ENCODE measurements at places on chromosomes 12 and 14. TPM values are rescaled to one million over a fixed set of nuclear protein-coding genes. Genes with fewer than 3 reads are reported as not detected.

DNA sequence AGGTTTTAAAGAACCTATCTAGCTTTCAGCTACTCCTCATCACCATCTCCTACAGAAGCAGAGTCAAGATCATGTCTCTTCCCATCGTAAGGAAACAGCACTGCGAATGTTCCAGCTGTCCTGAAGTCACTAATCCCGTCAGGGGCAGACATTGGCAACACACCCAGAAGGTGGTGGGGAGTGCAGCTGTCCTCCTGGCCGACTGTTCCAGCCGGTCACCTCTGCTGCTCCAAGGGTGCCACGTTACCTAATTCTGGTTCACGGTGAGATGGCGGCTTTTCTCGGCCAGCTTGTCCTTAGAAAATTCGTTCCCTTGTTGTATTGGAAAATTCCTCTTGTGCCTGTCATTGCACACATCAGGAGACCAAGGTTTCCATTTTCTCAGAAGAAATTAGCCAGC is 196.2 kb downstream of the ZFP36L1 start:
- H3K4me3 ChIP-seq: no peak overlapping the region
- no peak overlapping the region for H3K27ac ChIP-seq
- DNase-seq: no peak
- no peaks in the 10 kb centered on the region for H3K36me3 ChIP-seq
- H3K27me3 ChIP-seq: no peaks in the 10 kb centered on the region

DNA sequence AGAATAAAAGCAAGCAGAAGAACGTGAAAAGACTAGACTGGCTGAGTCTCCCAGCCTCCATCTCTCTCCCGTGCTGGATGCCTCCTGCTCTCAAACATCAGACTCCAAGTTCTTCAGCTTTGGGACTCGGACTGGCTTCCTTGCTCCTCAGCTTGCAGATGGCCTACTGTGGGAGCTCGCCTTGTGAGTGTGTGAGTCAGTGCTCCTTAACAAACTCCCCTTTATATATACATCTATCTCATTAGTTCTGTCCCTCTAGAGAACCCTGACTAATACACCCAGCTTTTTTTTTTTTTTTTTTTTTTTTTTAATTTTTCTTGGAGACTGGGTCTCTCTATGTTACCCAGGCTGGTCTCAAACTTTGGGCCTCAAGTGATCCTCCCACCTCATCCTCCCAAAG is 46.9 kb downstream of the ACTN1 start:
- no peaks in the 10 kb centered on the region for H3K27me3 ChIP-seq
- DNase-seq: no peak
- no peak overlapping the region for H3K27ac ChIP-seq
- no peaks in the 10 kb centered on the region for H3K4me1 ChIP-seq
- H3K4me3 ChIP-seq: no peak overlapping the region

Gene PLA2G1B
- 0.19 TPM for polyA plus RNA-seq

Gene SLC8A3
- 0.38 TPM for polyA plus RNA-seq

Gene PTPRO
- polyA plus RNA-seq: 0.44 TPM

Gene TAS2R50
- polyA plus RNA-seq: not detected

DNA sequence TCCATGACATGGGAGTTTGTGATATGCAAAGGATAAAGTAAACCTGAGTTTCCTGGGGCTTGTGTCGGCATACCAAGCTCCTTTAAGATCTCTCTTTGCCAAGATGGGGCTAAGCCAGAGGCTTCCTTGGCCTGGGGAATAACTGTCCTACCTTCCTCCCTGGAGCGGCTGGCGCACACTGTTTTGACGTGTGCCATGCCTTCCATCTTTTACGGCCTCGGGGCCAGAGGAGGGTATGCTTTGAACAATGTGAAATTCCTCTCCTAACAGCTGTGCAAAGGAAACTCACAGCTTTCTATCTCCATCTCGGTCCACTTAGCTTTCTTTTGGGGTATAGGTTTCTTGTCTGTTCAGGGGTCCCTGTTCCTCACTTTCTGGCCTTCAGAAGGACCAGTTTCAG is 55.2 kb downstream of the NTF3 start:
- H3K4me3 ChIP-seq: no peak overlapping the region
- H3K27me3 ChIP-seq: no peaks in the 10 kb centered on the region
- DNase-seq: no peak
- no peaks in the 10 kb centered on the region for H3K36me3 ChIP-seq

GRCh38 chr12:128245905-128246304 is 21.1 kb upstream of the TMEM132C start:
- H3K4me3 ChIP-seq: no peak overlapping the region
- no peak overlapping the region for H3K27ac ChIP-seq
- 0 out of 2 replicates have a peak, but pooled peaks cover 3% of the 10 kb centered on the region for H3K4me1 ChIP-seq
- no peaks in the 10 kb centered on the region for H3K27me3 ChIP-seq

DNA sequence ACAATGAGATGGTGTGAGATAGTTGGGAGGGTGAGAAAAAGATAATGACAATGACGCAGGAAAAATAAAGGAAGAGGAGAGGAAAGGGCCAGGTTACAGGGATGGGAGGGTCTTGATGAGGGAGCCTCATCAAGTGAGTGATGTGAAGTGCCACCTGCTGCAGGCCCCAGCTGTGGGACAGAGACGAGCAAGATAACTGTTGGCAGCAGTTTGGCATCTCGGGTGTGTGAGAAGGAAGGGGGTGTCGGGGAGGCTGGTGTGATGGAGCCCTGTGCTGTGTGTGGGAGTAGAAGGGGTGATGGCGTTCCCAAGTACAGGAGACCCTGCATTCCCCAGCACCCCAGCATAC is 11.4 kb upstream of the TAC3 start:
- H3K4me3 ChIP-seq: no peak overlapping the region
- H3K27me3 ChIP-seq: no peaks in the 10 kb centered on the region

DNA sequence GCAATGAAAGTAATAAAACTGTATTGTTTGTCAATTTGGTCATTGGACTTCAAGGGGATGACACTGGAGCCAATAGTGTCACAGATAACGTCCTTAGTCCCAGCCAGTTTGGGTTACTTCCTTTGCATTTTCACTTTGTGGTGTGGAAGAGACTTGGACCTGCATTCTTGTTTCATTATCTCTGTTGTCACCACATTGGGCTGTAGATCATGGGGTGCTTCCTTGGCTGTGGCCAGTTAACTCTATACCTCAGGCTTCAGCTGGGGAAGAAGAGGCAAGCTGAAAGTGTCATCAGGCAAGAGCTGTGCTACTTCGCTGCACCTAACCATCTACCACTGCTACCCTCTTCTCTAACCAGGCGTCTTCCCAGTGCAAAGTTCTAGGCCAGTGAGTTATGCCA is 15.1 kb upstream of the CISTR start:
- H3K4me1 ChIP-seq: no peaks in the 10 kb centered on the region
- H3K27me3 ChIP-seq: peaks cover 11% of the 10 kb centered on the region
- no peak for DNase-seq

DNA sequence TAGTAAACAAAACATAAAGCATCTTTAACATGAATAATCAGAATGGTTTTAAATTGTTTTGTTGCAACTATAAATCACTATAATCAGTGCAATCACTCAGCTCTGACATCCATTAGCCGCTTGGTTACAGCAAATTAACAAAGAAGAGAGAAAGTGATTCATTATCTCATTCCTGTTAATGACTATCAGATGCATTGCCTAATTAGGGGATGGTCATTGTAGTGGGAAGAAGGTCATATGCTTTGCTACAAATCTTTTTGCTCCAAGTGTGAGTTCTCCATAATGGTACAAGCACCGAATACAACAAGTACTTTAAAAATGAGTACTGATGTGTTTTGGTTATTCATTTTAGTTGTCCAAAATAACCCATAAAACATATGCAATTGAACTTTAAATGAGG is 272.0 kb downstream of the AKAP6 start:
- no peak for DNase-seq
- no peak overlapping the region for H3K4me3 ChIP-seq
- H3K4me1 ChIP-seq: no peaks in the 10 kb centered on the region
- H3K27me3 ChIP-seq: no peaks in the 10 kb centered on the region
- no peaks in the 10 kb centered on the region for H3K36me3 ChIP-seq

- peaks cover 21% of the 10 kb centered on the region for H3K4me1 ChIP-seq
- H3K4me3 ChIP-seq: peak overlapping the region; percentile 99
- peak overlapping the region; percentile 98 for H3K27ac ChIP-seq
- H3K27me3 ChIP-seq: no peaks in the 10 kb centered on the region
- no peak for DNase-seq
These were observed 2.2 kb upstream of the ZFP36L1 start for GRCh38 chr14:68794851-68795596.

GRCh38 chr12:56257491-56258067 is 605 bp downstream of the ANKRD52 start:
- no peak for DNase-seq
- H3K27me3 ChIP-seq: no peaks in the 10 kb centered on the region
- peaks cover 18% of the 10 kb centered on the region for H3K36me3 ChIP-seq
- no peak overlapping the region for H3K27ac ChIP-seq

Gene FERMT2
- 53.3 TPM for polyA plus RNA-seq

DNA sequence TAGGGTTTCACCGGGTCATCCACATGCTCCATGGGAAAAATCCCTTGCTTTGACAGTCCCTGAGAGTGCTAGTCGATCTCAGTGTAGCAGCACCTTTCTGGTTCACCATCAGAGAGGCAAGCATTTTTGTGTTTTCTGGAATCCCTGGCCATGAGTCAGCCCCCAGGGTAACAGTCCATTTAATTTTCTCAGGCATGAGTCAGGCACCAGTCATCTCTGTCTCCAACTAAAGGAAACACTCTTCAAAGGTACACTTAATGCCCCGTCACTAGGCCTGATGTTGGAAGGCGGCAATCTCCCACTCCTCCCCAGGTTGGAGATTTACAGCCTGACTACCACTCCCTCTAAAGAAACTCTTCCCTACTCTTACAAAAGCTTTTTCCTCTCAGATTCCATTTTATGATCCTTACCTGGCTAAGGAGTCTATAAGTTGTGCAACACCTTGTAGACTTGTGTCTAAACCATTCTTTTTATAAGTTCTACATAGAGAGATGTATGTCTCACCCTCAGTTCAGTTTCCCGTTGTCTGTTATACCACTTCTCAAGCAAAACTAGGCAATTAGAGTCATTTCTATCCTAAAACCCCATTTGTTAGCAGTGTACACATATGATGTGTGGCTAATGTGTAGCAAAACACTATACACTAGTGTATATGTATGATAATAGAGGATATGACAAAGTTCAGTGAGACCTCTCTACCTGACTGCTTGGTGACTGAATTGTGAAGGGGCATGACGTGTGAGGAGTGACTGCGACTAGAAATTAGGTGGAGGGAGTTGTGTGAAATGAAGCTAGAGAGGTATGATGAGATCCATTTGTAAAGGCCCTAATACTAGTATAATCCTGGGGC is 24.6 kb downstream of the TMEM19 start:
- H3K27me3 ChIP-seq: no peaks in the 10 kb centered on the region
- no peaks in the 10 kb centered on the region for H3K36me3 ChIP-seq
- no peak overlapping the region for H3K4me3 ChIP-seq
- no peak overlapping the region for H3K27ac ChIP-seq
- H3K4me1 ChIP-seq: no peaks in the 10 kb centered on the region
- DNase-seq: no peak

GRCh38 chr12:85575120-85576096 is 260.8 kb downstream of the RASSF9 start:
- no peak overlapping the region for H3K4me3 ChIP-seq
- DNase-seq: no peak
- H3K27ac ChIP-seq: no peak overlapping the region
- H3K36me3 ChIP-seq: no peaks in the 10 kb centered on the region

DNA sequence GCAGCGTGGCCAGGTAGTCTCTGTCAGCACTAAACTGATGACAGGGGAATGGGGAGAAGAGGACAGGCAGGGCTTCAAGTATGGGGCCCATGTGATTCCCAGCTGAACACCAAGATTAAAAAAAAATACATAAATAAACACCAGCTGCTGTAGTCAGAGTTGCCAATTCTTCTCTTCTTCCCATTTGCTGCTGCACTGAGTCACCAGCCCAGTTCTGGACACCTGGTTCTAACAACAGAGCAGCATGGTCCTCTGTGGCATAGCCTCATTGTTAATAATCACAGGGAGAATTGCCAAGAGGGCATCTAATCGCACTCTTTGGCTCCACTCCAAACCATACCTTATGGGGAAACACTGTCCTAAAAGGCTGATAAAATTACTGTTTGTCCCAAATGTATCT is 15.1 kb downstream of the PPM1H start:
- no peak overlapping the region for H3K4me3 ChIP-seq
- peaks cover 15% of the 10 kb centered on the region for H3K4me1 ChIP-seq
- H3K27ac ChIP-seq: no peak overlapping the region
- H3K36me3 ChIP-seq: no peaks in the 10 kb centered on the region
- DNase-seq: no peak

DNA sequence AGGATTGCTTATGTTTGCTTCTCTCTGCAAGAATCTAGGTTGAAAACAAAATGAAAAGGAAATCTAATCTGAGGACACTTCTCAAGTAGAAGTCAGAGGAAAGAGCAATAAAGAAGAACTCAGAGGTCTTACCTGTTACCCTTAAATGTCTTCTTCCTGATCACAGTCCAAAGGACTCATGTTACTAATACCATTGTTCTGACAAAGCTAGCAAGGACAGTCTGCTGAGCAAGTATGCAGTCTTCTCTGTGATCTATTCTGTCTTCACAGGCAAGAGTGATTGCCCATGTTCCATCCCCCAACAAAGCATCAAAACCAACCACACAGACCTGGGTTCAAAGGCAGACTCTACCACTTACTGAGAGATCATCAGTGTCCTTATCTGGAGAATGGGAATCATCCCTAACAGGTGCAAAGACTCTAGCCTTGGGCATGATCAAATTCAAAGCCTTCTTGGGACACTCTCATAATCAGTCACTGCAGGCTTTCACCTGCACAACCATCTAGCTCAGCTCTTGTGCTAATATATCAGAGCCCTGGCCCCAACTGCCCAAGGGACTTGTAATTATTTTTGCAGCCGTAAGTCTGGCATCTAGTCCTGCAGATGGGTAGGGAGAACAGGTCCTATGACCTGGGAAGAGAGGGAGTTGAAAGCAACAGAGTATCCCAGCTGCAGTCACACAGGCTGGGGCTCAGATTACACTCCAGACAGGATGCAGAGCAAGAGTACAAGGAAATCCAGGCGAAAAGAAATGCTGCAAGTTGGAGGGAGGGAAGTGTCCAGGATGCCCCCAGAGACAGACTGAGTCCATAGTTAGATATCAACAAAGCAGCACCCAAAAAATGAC is 97.9 kb upstream of the NUDT4 start:
- no peak overlapping the region for H3K4me3 ChIP-seq
- no peak for DNase-seq
- no peak overlapping the region for H3K27ac ChIP-seq
- no peaks in the 10 kb centered on the region for H3K36me3 ChIP-seq

GRCh38 chr12:130787445-130788410 is 51.3 kb downstream of the STX2 start:
- H3K36me3 ChIP-seq: no peaks in the 10 kb centered on the region
- H3K27ac ChIP-seq: peak overlapping the region; percentile 26
- H3K4me3 ChIP-seq: peak overlapping the region; percentile 2
- no peaks in the 10 kb centered on the region for H3K27me3 ChIP-seq
- peaks cover 26% of the 10 kb centered on the region for H3K4me1 ChIP-seq

GRCh38 chr12:131536766-131537165 is 174.1 kb upstream of the SFSWAP start:
- H3K4me3 ChIP-seq: no peak overlapping the region
- H3K4me1 ChIP-seq: no peaks in the 10 kb centered on the region
- DNase-seq: no peak
- no peak overlapping the region for H3K27ac ChIP-seq
- no peaks in the 10 kb centered on the region for H3K27me3 ChIP-seq

Gene SLC10A1
- not detected for polyA plus RNA-seq

- H3K4me1 ChIP-seq: peaks cover 7% of the 10 kb centered on the region
- H3K27me3 ChIP-seq: peaks cover 29% of the 10 kb centered on the region
These were observed 627 bp downstream of the CPM start for GRCh38 chr12:68932128-68932960.

Gene KRT3
- polyA plus RNA-seq: not detected
